Cardiac fibroblast (primary cell): ENCODE measurements at places on chromosomes 16 and 17.
A peak's percentile ranks its signal among the peaks of the same experiment; 100 is the strongest.

DNA sequence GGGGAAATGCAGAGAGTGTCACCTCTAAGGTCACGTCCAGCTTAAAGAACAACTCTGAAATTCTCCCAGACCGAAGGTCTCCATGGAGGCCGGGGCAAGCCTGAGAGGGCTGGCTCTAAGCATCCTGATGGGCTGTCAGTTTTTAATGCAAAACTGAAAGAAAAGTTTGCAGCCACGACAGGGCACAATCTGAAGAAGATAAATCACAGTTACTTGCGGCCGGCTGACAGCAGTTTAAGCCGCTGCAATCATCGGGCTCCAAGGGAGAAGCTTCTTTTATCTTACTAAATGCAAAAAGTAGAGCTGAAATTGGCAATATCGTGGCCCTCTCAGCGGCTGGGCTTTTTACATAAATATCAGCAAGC lies 168.8 kb downstream of the CYLD start:
- DNase-seq: no peak

DNA sequence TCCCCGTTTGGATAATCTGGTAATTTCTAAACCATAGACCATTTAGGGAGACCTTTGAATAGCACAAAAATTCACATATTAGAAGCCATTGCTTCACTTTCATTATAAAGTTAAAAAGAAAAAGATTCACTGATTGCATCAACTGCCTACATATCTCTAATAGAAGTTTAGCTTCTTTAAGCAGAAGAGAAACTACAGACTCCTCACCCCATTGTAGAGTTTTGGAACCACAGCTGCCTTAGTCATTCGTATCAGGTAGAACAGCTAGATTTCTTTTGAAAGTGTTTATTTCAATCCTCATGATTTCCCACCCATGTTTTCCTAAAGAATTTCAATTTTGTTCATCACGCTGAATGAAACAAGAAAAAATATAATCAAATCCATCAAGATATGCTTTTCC lies 144.8 kb downstream of the CDH8 start:
- no peak for DNase-seq

DNA sequence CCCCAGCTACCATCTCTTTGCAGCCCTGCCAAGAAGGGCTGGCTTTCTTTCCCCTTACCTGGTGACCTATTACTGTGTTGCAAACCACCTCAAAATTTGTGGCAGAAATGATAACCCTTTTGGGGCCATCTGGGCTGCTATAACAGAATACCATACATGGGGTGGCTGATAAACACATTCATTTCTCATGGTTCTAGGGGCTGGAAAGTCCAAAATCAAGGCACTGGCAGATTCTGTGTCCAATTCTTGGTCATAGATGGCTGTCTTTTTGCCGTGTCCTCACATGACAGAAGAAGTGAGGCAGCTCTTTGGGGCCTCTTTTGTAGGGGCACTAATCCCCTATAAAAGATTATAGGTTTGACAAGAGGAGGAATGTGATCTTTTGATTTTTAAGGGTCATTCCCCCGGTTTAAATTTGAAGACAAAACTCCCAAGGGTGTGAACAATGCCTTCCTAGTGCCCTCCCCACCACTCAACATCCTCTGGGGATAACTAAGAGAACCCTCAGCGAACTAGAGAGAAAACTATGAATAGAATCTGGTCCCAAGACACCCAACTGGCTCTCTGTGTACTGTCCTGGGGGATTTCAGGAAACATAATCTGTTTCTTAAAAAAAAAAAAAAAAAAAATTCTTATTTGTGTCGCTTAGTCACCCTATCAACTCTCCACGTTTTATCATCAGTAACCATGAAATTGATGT lies 1.7 kb upstream of the METTL22 start:
- DNase-seq: peak; percentile 60

GRCh38 chr17:205148-205669 lies 23.8 kb upstream of the DOC2B start:
- DNase-seq: no peak

GRCh38 chr17:59863616-59864015 lies 29.1 kb downstream of the TUBD1 start:
- DNase-seq: peak; percentile 45

GRCh38 chr17:29131814-29132682 lies 48.1 kb downstream of the MYO18A start:
- peak; percentile 72 for DNase-seq

DNA sequence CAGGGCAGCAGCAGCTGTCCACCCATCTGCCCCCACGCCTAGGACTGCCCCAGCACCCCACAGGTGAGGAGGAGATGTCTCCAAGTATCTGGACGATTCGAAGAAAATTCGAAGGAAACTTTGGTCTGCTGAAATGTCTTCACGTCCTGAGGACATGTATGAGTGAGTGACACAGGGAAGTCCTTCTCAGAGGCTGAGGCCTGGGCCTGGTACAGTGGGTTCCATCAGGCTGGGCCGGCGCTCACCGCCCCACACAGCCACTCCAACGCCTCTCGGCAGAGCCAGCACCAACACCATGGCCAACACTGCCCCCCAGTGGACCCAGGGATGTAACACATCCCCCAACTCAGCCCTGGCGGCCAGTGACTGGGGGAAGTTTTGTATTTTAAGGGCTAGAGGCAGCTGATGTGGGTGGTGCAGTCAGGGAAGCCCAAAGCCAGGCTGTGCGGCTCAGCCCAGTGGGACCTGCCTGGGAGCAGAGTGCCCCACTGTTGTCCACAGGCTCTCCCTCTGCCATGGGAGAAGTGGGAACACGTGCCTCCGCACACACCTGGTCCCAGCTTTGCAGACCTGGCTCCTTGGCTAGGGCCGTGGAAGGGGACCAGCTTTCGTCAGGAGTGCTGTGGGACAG lies 55.8 kb upstream of the FASN start:
- DNase-seq: peak; percentile 79

DNA sequence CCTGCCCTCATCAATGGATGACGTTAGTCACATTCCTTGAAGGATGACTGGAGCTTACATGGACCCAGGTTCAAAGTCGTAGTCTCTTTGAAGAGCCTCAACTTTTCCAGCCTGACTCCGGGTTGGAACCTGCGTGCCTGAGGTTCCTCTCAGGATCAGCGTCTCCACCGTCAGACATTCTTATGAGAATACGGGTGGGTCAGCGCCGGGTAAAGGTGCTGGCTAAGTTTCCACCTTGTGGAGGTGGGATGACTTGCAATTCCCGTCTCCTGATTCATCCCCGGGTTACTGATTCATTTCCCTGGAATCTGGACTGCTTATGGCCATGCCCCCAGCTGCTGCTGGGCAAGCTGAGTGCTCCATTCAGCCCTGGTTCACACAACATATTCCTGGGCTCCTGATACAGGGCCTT lies 38.9 kb upstream of the CMIP start:
- DNase-seq: peak; percentile 95
